ENCODE measurements at places on chromosomes 2 and 18. TPM values are rescaled to one million over a fixed set of nuclear protein-coding genes. Genes with fewer than 3 reads are reported as not detected.

DNA sequence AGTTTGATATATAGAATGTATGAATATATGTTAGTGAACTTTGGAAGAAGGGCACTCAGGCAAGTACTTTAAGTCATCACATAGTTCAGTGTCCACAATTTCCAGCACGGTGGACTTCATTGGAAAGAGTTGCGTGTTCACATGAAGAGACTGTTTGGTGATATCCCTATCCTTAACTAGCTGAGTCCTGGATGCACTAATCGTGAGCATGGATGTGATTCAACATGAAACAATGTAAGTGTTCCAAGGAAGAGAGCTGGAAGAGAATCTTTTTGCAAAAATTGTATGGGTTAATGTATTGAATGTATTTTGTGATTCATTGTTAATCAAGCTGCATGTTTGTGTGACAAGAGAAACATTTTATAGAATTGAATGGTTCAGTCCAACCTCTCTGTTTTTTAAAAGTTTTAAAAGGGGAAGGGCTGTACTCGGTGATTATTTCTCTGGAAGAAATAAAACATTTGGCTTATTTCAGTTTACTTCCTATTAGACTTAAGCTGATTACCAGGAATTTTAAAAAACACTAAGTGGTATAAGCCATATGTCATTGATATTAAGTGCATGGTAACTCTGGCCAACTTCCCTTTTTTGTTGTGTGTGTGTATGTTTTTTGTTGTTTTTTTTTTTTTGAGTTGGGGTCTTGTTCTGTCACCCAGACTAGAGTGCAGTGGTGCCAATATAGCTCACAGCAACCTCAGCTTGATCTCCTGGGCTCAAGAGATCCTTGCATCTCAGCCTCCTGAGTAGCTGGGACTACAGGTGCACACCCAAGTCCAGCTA, 8.6 kb downstream of the XRCC5 start:
- DNase-seq, result no peak

GRCh38 chr18:3348176-3348575, 86.2 kb downstream of the MYL12B start:
- DNase-seq, result no peak

GRCh38 chr2:11129598-11130449, 25.4 kb upstream of the SLC66A3 start:
- peak; percentile 55 for DNase-seq

DNA sequence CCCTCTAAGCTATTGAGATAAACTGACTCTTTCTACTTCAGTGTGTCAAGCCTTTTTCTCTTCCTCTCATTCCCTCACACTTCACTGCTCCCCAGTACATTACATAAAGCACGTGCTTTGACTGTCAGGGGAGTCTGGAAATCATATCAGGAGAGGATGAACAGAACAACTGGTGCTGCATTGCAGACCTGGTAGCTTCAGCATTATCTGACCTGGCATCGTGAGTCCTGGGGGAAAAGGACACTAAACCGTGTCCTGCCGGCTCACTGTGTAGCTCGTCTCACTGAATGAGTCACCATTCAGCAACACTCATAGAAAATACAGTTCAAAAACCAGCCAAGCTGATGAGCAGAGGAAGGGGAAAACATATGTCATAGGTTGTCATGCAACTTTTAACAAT, 108.5 kb upstream of the UNC80 start:
- DNase-seq, result no peak

- DNase-seq, result no peak
Measured at GRCh38 chr2:212606232-212606631, 67.6 kb upstream of the ERBB4 start.

GRCh38 chr2:194765723-194766122, 891.3 kb upstream of the SLC39A10 start:
- DNase-seq, result no peak

- no peak for DNase-seq
Measured at GRCh38 chr2:127108090-127108523, 1.2 kb upstream of the BIN1 start.

The ANKRD44 gene
- 80.2 TPM for total RNA-seq

The CPLX4 gene
- total RNA-seq, result not detected

The KHK gene
- 4.0 TPM for total RNA-seq

The LYPD6 gene
- 0.27 TPM for total RNA-seq

The DSEL gene
- 0.54 TPM for total RNA-seq

The CNTNAP5 gene
- 0.27 TPM for total RNA-seq
